ENCODE measurements at places on chromosomes 16 and 17.
A peak's percentile ranks its signal among the peaks of the same experiment; 100 is the strongest.

- no peak for DNase-seq
Observed at GRCh38 chr16:5820472-5820871, 722.9 kb upstream of the EEF2KMT start.

DNA sequence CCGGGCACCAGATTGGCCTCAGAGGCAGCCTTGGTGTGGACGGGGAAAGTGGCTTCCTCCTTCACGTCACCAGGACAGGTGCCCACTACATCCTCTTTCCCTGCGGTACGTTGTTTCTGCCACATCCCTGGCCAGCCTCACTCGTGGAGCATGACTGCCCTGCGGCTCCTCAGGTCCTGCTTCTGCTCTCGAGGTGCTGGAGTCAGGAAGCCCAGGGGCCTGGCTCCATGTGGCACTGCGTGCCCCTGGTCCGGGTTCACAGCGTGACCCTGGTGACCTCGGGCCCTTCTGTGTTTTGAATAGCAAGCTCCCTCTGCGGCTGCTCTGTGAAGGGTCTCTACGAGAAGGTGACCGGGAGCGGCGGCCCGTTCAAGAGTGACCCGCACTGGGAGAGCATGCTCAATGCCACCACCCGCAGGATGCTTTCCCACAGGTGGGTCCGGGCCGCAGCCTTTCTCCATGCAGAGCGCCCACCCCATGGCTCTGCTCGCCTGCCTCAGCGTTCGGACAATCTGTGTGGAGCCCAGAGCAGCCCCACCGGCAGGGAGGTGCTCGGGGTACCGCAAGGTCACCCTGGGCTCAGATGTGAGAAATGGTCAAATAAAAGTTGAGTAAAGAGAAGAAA, 13.5 kb downstream of the RGS11 start:
- DNase-seq = no peak

GRCh38 chr17:77887464-77888241, 70.8 kb upstream of the TNRC6C start:
- peak; percentile 68 for DNase-seq

GRCh38 chr17:34665150-34665806, 85.9 kb downstream of the TMEM132E start:
- no peak for DNase-seq

DNA sequence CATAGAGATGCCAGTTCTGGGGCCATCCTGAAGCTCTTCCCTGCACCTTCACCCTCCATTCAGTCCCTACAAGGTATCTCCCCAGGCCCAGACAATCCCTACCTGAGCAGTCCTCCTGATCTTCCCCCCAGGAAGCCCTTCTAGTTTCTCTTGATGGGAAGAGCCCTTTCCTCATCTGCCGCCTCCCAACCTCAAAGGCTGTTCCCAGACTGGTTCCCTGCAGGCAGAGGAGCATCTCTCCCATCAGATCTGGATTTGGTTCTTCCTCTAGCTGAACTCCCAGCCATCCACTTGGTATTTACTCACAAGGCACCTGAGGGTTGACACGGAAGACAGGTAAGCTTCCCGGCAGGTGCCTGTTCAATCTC, 24.6 kb upstream of the PHB1 start:
- no peak for DNase-seq

- DNase-seq = peak; percentile 12
Observed at GRCh38 chr16:1584926-1585484, 26.9 kb downstream of the IFT140 start.

- no peak for DNase-seq
Observed at GRCh38 chr16:12545297-12545610, 258.4 kb downstream of the CPPED1 start.

GRCh38 chr17:27810902-27811557, 10.7 kb upstream of the NOS2 start:
- DNase-seq = no peak

- no peak for DNase-seq
Observed at GRCh38 chr16:72493716-72494415, 321.9 kb upstream of the PMFBP1 start.

DNA sequence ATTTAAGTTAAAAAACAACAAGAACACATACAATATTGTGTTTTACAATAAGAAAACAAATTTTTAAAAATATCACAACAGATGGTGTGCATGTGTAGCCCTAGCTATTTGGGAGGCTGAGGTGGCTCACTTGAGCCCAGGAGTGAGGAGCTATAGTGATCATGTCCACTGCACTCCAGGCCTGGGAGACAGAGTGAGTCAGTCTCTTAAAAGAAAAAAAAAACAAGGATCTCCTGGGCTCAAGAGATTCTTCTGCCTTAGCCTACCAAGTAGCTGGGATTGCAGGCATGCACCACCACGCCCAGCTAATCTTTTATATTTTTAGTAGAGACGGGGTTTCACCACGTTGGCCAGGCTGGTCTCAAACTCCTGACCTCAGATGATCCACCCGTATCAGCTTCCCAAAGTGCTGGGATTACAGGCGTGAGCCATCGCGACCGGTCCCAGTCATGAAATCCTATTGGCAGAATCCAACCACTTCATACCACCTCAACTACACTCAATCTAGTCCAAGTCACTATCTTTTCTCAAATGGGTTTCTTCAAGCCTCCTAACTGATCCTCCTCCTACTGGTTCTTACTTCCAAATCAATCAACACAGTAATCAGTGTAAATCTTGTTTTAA, 55.0 kb downstream of the STH start:
- DNase-seq = no peak

DNA sequence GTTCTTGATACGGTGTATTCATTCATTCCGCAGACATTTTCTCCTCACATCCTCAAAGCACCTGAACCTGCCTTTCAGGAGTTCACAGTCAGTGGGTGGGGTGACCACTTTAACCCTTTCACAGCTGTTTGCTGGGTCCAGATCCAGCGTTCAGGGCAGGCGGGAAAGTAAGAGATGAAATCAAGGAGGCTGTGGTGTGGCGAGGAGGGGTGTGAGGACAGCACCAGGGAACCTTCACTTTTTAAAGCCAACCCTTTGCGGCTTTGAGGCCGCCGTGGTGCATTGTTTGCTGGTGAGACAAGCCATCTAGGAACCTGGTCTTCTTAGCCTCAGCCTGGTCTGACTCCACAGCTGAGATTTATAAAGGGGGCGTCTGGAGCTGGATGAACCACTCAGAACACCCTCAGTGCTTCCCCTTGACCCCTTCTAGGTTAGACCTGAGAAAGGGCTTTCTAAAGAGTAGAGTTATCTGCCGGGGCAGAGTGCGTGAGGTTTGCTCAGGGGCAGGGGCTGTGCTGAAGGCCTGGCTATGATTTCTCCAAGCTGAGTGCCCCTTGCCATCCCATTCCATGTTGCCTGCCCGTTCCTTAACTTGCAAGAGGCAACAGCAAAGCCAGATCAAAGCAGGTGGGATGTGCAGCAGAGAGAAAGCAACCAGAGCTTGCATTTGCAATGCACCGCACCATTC, 933 bp downstream of the CCR7 start:
- DNase-seq = no peak

- DNase-seq = peak; percentile 72
Observed at GRCh38 chr17:77555741-77556291, 402.7 kb upstream of the TNRC6C start.

- no peak for DNase-seq
Observed at GRCh38 chr16:47581114-47581513, 120.0 kb downstream of the PHKB start.

GRCh38 chr16:55478827-55479429, at the start of gene MMP2:
TSS of gene MMP2 (plus strand) at chr16:55479198. CDS start at chr16:55479480, 282 bp downstream.
- DNase-seq = peak; percentile 45

- DNase-seq = no peak
Observed at GRCh38 chr17:76013377-76013932, 12.8 kb downstream of the CDK3 start.

GRCh38 chr17:12990041-12990808, 27.6 kb downstream of the ELAC2 start:
- no peak for DNase-seq

- DNase-seq = no peak
Observed at GRCh38 chr17:75649687-75650086, 16.5 kb downstream of the SMIM5 start.

DNA sequence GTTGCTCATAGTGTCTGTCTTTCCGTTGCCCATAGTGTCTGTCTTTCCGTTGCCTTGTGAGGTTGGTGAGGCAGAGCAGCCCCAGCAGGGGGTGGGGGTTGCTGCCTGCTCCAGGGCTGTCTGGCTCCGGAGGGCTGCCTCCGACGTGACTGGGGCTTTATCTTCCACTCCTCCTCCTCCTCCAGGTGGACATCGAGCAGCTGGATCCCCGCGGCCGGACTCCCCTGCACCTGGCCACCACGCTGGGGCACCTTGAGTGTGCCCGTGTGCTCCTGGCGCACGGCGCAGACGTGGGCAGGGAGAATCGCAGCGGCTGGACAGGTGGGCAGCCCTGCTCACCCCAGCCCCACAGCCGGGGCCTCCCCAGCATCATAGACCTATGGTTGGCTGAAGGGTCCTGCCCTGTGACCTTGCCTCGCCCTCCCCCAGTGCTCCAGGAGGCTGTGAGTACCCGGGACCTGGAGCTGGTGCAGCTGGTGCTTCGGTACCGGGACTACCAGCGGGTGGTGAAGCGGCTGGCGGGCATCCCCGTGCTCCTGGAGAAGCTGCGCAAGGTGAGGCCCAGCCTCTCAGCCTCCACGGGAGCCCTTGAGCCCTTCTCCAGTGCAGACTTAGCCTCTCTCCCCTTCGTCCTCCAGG, 14.7 kb downstream of the ANKRD13B start:
- DNase-seq = no peak

GRCh38 chr17:27544350-27545131, 86.4 kb upstream of the LGALS9 start:
- DNase-seq = no peak

- DNase-seq = no peak
Observed at GRCh38 chr16:31440516-31441184, 1.9 kb downstream of the ZNF843 start.

- DNase-seq = no peak
Observed at GRCh38 chr17:7944326-7944725, 12.3 kb downstream of the CNTROB start.

DNA sequence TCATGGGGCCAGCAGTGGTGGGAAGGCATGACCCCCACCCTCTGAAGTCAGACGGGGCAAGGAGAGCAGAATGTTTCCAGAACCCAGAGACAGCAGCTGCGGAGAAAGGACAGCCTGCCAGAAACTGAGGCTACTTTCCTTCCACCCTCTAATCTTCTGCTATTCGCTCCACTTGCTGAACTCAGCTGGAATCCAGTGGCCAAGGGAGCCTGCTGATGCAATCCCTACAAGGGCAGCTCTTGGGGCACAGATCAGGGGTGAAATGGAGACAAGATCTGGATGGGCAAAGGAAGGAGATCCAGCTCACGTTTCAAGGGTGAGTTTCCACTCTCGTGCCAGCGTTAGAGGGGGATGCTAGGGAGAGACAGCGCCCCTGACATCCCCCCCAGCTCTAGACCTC, 479.1 kb downstream of the SLC39A11 start:
- DNase-seq = no peak

GRCh38 chr17:80916246-80916645, 75.4 kb upstream of the CHMP6 start:
- DNase-seq = no peak

GRCh38 chr16:69865701-69866100, 85.4 kb upstream of the CLEC18A start:
- no peak for DNase-seq

GRCh38 chr17:77473615-77474226, 333.0 kb downstream of the SEC14L1 start:
- DNase-seq = no peak

DNA sequence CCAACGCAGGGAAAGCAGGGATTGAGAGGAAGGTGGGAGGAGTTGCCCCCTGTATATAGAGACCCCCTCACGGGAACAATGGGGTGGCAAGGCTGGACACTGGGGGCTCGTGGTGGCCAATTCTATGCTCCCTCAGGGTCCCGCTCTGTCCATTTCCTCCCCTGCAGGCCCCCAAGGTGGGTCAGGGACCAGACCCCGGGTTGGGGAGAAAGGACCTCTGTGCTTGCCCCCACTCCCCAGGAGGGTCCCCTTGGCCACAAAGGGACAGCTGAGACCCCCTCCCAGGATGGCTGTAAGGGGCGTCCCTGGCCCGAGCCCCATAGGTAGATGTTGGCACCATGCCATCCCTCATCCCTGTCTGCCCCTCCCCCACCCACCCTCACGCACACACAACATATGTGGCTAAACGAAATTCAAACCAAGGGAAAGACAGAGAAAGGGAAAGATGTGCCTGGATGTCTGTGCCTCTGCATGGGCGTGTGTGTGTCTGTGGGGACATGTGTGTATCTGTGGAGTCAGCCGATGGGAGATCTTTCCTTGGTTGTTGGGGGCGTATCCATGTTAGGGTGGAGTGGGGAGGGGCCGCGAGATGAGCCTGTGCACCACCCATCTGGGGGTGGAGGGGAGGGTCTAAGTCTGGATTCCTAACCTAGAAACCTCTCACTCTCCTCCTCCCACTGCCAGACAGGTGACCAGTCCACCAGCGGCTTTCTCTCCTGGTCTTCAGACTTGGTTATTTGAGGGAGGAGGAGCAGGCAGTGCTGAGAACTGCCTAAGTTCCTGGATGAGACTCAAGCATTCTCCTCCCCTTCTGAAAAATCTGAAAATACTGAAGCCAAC, 642 bp upstream of the NEUROD2 start:
- DNase-seq = no peak

GRCh38 chr16:88649924-88650748, 717 bp downstream of the CYBA start:
- DNase-seq = no peak

DNA sequence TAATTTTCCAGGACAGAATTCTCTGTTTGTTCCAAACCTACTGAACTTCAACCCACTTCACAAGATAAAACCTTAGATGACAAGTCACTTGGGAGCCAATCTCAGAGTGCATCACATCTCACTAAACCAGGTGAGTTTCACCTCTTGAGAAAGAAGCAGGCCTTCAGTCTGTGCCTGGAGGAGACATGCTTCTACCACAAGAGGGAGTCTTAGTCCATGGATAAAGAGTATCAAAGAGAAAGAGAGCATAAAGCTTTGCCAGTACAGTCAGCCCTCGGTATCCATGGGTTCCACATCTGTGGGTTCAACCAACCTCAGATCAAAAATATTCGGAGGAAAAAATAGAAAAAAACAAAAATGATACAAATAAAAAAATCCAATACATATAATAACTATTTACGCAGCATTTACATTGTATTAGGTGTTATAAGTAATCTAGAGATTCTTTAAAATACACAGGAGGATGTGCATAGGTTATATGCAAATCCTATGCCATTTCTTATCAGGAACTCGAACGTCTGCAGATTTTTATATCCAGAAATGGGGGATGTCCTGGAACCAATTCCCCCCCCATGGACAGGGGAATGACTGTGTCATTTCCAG, 37.7 kb downstream of the DUSP14 start:
- DNase-seq = peak; percentile 58

- DNase-seq = peak; percentile 31
Observed at GRCh38 chr17:49861150-49861884, 13.4 kb upstream of the TAC4 start.

Measured in NCI-H2081 (cell line).